Lower lobe of right lung (tissue), 2 donors: ENCODE measurements at places on chromosomes 1 and 21.
A peak's percentile ranks its signal among the peaks of the same experiment; 100 is the strongest.

DNA sequence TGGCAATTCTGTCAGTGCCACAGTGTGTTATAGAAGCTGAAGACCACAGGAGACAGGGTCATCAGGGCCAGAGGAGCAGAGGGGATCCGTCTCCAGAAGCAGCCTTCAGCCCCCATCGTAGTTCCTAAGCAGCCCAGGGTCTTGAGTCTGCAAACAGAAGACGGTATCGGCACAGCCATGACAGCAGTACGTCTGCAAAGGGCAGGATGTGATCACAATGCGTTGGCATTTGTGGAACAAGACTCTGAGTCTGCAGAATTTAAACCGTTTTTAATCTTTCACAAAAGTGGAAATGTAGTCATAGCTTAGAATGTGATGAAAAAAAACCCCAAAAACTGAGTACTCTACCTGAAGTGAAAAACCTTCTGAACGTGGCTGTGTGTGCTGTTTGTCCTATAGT, 44.0 kb upstream of the SCCPDH start:
- DNase-seq = no peak
- no peak overlapping the region for H3K27ac ChIP-seq
- H3K27me3 ChIP-seq = no peaks in the 10 kb centered on the region
- no peak overlapping the region for H3K4me3 ChIP-seq

DNA sequence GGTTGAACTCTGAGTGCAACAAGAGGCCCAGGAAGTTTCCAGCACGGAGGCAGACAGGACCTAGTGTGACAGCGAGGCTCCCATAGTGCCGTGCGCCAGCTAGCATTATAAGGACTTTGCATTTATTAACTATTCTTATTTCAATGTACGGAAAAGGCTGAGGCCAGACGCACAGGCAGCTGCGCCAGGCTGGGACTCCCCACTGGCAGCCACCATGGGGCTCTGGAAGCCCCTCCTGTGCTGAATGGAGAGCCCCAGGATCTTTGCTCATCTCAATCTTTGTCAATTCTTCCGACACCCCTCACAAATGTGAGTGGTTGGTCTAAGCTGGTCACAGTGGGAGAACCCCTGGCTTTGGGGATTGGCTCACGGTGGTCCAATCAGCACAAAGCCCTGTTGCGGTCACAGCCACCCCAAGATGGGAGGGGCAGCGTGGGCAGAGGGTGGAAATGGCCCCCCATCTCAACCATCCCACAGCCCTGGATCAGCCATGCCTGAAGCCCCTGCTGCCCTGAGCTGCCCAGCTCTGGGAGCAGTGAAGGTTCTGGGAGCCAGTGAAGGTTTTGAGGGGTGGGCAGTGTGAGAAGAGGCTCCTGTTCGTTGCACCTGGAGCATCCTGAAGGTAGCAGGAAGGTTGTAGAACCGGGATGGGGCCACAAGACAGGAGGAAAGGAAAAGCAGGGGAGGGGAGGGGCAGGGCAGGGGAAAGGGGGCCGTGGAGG, 59.5 kb upstream of the ADARB1 start:
- H3K4me1 ChIP-seq = no peaks in the 10 kb centered on the region
- peak; percentile 28 for DNase-seq
- H3K4me3 ChIP-seq = no peak overlapping the region
- no peak overlapping the region for H3K27ac ChIP-seq
- no peaks in the 10 kb centered on the region for H3K36me3 ChIP-seq

DNA sequence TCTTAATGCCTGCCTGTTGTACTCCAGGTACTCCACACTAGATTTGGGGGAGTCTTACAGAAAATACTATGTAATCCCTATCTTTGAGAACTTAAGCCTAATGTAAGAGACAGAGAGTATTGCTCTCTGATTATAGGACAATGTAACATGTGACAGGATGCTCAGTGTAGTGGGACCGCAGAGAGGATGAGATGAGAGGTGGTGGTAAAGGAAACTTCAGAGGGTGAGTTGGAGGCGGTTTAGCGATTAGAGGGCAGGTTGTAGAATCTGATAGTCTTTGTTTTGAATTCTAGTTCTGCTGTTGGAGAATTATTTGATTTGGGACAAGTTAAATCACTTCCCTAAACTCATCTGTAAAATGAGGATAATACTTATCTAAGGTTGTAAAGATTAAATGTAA, 5.4 kb downstream of the SOAT1 start:
- DNase-seq = no peak
- no peak overlapping the region for H3K4me3 ChIP-seq
- peaks cover 16% of the 10 kb centered on the region for H3K36me3 ChIP-seq
- no peak overlapping the region for H3K27ac ChIP-seq
- no peaks in the 10 kb centered on the region for H3K27me3 ChIP-seq
- peaks cover 39% of the 10 kb centered on the region for H3K4me1 ChIP-seq

- H3K36me3 ChIP-seq = no peaks in the 10 kb centered on the region
- peak overlapping the region; percentile 21 for H3K27ac ChIP-seq
- no peaks in the 10 kb centered on the region for H3K27me3 ChIP-seq
- peaks cover 38% of the 10 kb centered on the region for H3K4me1 ChIP-seq
Observed at GRCh38 chr1:167752219-167752985, 30.6 kb downstream of the MPZL1 start.

DNA sequence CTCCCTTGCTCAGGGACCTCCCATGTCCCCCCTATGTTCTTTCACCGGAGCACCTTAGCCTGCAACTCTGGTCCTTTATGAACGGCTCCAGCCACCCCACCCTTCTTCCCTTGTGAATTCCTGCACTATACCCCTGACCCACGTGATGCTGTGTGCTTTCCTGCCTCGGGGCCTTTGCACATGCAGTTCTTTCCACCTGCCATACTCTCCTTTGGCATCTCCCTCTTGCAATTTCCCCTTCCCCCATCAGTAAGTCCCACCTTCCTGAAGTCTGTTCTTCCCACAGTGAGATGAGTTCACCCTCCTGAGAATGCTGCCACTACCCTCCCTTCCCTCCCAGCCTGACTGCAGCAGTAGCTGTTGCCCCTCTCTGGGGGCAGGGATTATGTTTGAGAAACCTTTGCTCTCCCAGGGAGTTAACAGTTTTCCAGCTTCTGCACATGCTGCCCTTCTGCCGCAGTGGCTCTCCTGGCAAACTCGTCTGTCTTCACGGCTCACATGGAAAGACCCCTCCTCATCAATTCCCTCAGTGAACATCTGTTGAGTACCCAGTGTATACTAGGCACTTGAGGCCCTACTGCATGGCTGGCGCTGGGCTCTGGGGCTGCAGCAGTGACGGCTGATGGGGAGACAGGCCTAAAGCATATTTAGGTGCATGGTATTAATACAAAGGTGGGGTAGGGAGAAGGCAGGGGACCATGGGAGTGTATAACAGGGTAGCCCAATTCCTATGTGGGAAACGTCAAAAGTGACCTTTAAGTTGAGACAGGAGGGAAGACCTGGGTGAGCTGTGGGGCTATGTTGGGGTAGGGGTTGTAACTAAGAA, 9.7 kb downstream of the ZNF362 start:
- peaks cover 20% of the 10 kb centered on the region for H3K36me3 ChIP-seq
- H3K27ac ChIP-seq = no peak overlapping the region
- no peak overlapping the region for H3K4me3 ChIP-seq

- no peak overlapping the region for H3K27ac ChIP-seq
- no peaks in the 10 kb centered on the region for H3K27me3 ChIP-seq
- no peak overlapping the region for H3K4me3 ChIP-seq
Observed at GRCh38 chr1:115325874-115326273, 12.2 kb downstream of the NGF start.

DNA sequence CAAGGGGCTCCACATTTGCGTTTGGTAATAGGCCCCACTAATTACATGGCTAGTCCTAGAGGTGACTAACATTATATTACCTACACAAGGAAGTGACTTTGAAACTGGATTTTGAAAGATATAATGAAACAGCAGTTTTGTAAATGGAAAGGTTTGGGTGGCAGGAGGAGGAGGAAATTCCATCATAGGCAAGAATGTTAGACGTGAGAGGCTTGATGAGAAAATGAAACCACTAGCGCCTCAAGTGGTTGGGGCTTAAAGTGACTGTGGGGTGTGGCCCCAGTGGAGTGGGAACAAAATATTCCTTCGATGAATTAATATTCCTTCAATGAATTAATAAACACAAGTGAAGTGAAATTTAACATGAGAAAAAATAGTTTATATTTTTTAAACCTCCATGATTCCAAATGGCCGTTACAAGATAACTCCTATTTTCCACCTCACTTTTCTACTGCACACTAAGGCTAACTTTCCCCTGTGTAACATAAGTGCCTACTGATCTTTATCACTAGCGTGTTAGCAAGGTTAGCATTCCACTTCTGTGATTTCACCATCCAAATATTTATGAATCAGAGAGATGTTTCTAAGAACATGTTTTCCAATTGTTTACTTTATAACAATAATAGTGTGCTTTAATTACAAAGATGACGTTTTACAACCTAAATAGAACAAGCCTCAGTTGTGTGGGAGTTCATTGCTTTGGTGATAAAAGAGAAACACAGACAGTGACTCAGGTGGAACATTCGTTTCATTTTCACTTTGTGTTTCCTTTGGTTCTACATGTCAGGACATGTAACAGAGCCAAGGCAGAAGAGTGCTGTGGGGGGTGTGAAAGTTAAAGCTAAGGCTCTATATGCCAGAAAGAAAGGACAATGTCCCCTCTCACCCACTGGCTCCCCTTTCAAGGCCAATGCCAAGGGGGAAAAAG, 12.5 kb upstream of the ATF3 start:
- H3K27ac ChIP-seq = peak overlapping the region; percentile 76
- H3K4me1 ChIP-seq = peaks cover 9% of the 10 kb centered on the region
- no peaks in the 10 kb centered on the region for H3K27me3 ChIP-seq
- DNase-seq = no peak
- H3K36me3 ChIP-seq = no peaks in the 10 kb centered on the region
